ENCODE measurements at places on chromosomes 11 and 22.

DNA sequence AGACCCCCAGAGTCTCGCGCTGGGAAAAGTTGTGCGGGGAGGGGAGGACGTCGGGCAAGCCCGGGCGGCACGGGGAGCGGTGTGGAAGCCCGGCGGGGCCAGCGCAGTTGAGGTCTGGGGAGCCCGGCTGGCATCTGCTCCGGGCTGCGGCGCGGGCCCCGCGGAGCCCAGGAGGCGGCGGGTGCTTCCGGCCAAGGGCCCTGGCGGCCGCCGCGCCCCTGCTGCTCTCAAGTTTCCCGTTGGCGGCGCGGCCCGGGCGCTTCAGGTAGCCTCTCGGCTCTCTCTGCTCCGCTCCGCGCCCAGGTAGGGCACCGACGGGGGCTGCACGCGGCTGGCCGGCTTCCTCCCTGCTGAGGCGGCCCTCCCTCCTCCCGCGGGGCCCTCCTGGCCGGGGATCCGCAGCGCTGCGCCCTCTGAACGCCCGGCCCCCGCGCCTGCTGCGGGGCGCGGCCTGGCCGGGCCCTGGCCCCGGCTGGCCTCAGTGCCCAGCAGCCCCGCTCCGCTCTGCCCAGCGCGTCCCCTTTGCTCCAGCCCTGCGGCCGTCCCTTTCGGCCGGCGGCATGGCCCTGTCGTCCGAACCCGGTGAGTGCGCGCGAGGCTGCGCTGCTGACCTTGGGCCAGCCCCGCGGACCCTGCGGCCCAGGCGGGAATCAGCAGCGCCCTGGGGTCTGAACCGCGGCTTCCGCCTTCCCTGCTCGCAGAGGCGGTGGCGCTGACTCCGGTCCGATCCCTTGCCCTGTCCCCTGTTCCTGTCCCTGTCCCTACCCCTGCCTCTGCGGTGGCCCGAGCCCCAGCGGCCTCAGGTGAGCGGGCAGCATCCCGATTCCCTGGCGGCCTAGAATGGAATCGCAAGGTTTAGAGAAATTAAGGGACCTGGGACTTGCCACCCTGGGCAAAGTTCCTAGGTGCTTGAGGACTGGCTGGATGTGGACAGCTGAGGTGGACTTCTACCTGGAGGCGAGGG lies 4.3 kb upstream of the AMPD3 start:
- peak; percentile 67 for DNase-seq

DNA sequence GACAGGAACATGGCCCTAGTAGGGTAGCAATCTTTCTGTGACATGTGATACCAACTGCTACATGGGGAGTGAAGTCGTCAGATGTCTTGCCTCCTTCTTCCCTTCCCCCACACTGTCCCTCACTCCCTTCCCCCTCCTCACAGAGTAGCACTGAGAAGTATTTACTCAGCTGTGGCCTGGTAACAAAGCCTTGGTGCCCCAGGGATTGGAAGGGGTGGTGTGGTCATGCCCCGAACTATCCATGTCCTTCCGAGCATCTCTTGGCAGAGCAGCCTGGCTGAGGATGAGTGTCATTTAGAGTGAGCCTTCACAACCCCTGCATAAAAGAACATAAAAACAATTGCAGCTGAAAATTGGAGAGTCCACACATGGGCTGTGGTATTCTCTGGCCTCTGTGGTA lies 46.1 kb downstream of the ARFGAP2 start:
- DNase-seq: no peak

DNA sequence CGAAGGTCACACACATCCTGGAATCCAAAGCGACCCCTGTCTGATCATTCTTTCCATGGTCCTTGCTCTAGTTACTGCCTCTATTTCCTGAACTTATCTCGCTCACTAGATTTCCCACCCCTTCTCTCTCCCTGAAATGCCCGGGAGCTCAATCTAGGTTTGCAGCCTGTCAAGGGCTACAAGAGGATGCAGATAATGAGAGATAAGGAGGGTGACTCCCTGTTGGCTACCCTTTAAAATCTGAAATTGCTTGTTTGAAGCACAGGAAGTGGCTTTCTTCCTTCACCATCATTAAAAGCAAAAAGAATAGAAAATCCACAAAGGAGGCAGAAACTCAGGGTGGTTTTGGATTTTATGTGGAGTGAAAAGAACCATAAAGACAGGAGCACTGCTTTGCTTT lies 13.0 kb upstream of the FLI1 start:
- DNase-seq: no peak

GRCh38 chr22:27046603-27047002 lies 389.2 kb downstream of the MIAT start:
- DNase-seq: no peak

GRCh38 chr11:116384407-116384806 lies 388.4 kb downstream of the BUD13 start:
- DNase-seq: no peak

DNA sequence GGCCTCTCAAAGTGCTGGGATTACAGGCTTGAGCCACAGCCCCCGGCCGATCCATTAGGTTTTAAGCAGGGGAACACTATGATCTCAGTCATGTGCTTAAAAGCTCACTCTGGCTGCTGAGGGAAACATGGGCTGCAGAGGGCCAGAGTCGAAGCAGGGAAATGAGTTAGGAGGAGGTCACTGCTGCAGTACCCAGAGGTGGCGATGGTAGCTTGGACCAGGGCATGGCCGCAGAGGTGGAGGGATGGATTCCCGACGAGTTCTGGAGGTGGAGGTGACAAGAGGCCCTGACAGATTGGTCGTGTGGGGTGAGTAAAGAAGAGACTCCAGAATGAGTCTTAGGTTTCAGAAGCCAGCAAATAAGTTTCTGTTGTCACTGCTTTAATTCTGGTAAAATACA lies 54.4 kb upstream of the INCENP start:
- DNase-seq: no peak

DNA sequence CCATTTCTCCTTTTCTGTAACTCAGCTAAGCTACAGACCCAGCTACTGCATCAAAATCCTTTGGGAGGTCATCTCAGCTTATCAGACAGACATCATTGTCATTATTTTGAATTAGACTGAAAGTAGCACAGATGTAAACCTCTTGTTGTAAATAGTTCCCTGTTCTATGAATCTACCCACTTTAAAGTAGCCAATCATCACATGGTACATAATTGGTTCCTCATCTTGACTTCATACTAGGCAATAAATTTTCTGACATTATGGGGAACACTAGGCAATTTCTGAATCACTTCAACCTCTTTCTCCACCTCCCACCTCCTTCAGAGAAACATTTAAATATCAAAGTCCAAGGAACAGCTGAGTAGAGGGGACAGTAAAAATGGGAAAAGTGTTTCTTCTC lies 47.9 kb downstream of the MPPED2 start:
- DNase-seq: no peak

DNA sequence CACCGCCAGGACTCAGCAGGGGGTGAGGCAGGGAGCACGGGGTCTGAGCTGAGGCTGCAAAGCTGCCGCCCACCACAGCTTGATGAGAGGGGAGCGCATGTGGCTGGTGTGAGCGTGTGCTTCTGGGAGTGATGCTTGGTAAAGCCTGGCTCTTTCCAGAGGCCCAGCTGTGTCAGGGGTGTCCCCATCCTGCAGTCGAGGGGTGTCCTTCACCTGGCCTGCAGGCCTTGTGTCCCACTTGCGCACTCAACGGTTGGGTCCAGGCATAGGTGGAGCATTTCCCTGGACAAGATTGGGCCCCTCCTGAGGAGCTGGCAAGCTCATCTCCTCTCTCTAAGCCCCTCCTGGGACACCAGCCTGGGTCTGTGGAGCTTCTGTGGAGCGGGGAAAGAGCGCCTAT lies 273.9 kb downstream of the TBC1D22A start:
- DNase-seq: no peak

DNA sequence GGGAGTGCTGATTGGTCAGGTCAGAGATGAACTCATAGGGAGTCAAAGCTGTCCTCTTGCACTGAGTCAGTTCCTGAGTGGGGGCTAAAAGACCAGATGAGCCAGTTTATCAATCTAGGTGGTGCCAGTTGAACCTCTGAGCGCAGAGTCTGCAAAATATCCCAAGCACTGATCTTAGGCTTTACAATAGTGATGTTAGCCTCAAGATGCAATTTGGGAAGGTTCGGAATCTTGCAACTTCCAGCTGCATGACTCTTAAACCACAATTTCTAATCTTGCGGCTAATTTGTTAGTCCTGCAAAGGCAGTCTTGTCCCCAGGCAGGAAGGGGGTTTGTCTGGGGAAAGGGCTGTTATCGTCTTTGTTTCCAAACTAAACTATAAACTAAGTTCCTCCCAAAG lies 92.3 kb upstream of the PARVA start:
- DNase-seq: no peak

GRCh38 chr11:122404571-122404970 lies 251.0 kb upstream of the UBASH3B start:
- DNase-seq: no peak

GRCh38 chr11:2791521-2792380 lies 92.0 kb upstream of the KCNQ1OT1 start:
- DNase-seq: no peak

DNA sequence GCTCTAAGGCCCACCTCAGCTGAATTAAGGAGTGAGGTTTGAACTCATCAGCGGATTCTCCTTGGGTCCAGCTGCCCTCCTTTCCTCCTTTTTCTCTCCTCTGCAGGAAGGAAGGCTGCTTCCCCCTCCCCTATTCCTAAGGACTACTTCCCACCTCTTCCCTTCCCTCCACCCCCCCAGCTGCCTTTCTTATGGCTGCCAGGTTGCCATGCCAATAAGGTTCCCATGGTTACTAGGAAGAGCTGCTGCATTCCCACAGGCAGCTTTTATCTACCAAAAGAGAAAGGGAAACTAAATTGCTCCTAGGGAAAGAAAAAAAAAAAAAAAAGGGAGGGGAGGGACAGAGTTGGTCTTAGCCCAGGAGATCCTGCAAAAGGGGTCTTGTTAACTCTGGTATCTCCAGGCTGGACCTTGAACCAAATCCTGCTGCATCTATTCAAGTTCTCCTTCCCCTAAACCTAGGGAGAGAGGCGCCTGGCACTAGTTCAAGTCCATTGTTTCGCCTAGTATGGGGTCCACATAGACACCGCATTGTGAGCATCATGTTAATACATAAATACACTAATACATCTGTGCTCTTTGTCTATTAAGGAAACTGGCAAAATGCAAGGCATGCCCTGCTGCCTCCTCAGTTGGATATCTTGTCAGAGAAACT lies 21.2 kb upstream of the FEZ1 start:
- no peak for DNase-seq

GRCh38 chr11:15761235-15761634 lies 595.1 kb downstream of the SOX6 start:
- no peak for DNase-seq

DNA sequence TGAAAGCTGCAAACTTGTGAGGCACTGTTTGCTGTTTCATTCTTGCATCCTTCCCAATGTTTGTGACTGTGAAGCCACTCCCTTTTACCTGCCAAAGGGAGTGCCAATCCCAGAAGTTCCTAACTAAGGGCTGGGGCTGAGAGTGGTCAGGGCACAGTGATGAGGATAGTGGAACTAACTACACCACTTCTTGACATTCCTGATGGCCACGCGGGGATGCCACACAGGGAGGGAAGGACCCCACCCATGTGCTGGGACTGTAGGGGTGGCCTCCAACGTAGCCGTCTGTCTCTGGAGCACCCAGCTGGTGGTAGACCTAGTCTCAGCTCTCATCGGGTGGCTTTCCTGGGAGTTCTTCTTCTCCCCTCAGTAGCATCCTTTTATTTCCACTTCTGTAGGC lies 335.5 kb downstream of the CADM1 start:
- DNase-seq: no peak

DNA sequence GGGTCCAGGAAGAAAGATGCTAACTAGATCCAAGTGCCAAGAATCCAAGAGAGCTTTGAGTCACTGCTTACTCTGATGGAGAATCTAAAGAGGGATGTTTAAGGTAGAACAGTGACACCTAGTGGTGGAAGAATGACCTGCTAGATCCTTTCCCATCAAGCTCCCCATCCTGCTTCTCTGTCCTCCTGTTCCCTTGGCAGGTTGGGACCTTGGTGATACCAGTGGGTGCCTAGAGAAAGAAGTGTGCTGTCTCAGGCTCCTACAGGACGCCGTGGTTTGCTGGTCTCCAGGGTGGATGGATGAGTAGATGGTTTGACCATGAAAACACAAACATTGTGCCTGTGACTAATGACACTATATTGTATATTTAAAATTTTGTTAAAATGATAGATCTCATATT lies 383.7 kb downstream of the TMEM135 start:
- DNase-seq: peak; percentile 38

GRCh38 chr11:103543456-103543855 lies 434.2 kb downstream of the DYNC2H1 start:
- no peak for DNase-seq

GRCh38 chr22:41638124-41638523 lies 17.0 kb downstream of the XRCC6 start:
- no peak for DNase-seq

DNA sequence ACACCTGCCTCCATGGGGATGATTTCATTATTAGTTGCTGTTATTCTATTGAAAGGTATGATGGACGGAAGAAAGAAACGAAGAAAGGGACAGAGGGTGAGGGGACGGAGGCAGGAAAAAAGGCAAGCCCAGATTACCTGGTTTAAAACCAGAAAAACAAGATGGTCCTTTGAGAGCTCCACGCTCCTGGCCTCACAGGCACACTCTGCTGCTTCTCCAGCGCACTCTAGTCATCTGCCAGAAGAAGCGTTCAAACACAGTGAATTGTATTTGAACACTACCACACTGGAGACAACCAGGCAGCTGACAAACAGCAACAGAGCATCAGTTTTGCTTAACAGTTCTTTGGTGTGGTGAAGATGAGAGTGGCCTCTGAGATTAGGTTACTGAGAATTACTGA lies 216.9 kb downstream of the CADM1 start:
- no peak for DNase-seq

DNA sequence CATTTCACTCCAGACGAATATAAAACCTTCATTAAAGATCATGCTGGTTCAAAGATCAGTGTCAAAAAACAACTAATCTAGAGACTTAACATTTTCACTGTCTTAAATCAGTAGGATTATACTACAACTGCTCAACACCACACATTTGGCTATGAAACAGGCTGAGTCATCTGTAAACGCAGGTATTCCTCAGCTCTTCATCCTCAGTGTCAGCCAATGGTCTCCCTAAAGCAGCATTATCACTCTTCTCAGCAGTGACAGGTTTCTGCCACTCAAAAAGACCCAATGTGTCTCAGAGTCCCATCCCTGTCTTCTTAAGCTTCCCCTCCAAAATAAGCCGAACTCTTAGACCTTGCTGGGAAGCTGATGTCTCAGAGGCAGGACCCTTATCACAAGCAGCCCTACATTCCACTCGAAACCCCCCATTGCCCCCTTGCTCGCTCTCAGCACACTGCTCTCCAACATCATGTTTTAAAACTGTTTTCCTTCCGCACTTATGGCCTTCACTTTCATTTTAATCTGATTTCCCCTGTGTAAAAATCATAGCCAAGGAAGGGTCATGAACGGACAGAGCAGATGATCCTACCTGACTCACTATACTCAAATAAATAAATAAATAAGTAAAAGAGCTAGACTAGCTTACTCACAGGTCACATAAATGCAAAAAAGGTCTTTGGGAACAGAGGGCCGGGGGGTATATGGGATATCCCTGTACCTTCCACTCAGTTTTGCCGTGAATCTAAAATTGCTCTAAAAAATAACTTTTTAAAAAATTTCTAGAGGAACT lies 23.0 kb downstream of the CDON start:
- DNase-seq: no peak

DNA sequence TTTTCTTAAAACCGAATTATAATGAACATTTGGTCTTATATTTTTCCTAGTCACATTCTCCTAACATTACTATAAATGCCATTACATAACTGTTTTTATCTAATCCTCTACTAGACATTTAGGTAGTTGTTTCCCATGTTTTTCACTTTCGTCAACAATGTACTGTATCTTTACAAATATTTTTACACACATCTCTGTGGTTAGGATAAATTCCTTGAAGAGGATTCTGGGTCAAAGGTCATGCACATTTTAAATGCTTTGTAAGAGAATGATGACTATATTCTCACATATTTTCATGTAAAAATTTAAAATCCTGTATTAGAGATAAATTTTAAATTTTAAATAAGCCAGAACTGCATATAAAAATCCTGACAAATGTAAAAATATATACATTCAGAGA lies 61.3 kb upstream of the CLNS1A start:
- no peak for DNase-seq

Data from CD4-positive, alpha-beta memory T cell (primary cell).